ENCODE measurements at places on chromosomes 6 and 20. TPM values are rescaled to one million over a fixed set of nuclear protein-coding genes. Genes with fewer than 3 reads are reported as not detected.

The PBOV1 gene
- total RNA-seq: not detected

The ADGRG6 gene
- total RNA-seq: 76.6 TPM

The THEMIS gene
- total RNA-seq: not detected

The SMPD2 gene
- total RNA-seq: 14.2 TPM

The CLDN20 gene
- total RNA-seq: not detected

The MKKS gene
- 19.8 TPM for total RNA-seq

The RGS19 gene
- total RNA-seq: 26.0 TPM

The TFAP2D gene
- not detected for total RNA-seq

The PRKN gene
- not detected for total RNA-seq

The SLC35D3 gene
- not detected for total RNA-seq

The PPP1R16B gene
- total RNA-seq: 0.43 TPM

The CCN2 gene
- 82.6 TPM for total RNA-seq

The DSN1 gene
- 22.6 TPM for total RNA-seq

The TAF11 gene
- total RNA-seq: 21.3 TPM

The PTPRK gene
- total RNA-seq: 14.5 TPM

The GMPR gene
- 3.8 TPM for total RNA-seq

The PERP gene
- total RNA-seq: 95.4 TPM

The JARID2 gene
- total RNA-seq: 10.9 TPM

The CSTF1 gene
- 38.9 TPM for total RNA-seq

The DPPA5 gene
- total RNA-seq: not detected

The TRIM10 gene
- not detected for total RNA-seq

The C6orf47 gene
- total RNA-seq: 14.5 TPM

The GATA5 gene
- 0.29 TPM for total RNA-seq

The SOBP gene
- 1.6 TPM for total RNA-seq

The CRISP3 gene
- not detected for total RNA-seq

The BPIFB4 gene
- total RNA-seq: not detected

The C6orf58 gene
- not detected for total RNA-seq

The AVP gene
- total RNA-seq: not detected

The CCDC170 gene
- 0.11 TPM for total RNA-seq

The C4A gene
- 1.5 TPM for total RNA-seq

The ULBP2 gene
- 3.3 TPM for total RNA-seq
